ENCODE measurements at places on chromosomes 4 and X.

- no peak for DNase-seq
- no peak overlapping the region for H3K4me3 ChIP-seq
- no peak overlapping the region for H3K27ac ChIP-seq
- no peaks in the 10 kb centered on the region for H3K36me3 ChIP-seq
- H3K27me3 ChIP-seq, result no peaks in the 10 kb centered on the region
Observed at GRCh38 chr4:150123796-150124677, 45.8 kb downstream of the DCLK2 start.

DNA sequence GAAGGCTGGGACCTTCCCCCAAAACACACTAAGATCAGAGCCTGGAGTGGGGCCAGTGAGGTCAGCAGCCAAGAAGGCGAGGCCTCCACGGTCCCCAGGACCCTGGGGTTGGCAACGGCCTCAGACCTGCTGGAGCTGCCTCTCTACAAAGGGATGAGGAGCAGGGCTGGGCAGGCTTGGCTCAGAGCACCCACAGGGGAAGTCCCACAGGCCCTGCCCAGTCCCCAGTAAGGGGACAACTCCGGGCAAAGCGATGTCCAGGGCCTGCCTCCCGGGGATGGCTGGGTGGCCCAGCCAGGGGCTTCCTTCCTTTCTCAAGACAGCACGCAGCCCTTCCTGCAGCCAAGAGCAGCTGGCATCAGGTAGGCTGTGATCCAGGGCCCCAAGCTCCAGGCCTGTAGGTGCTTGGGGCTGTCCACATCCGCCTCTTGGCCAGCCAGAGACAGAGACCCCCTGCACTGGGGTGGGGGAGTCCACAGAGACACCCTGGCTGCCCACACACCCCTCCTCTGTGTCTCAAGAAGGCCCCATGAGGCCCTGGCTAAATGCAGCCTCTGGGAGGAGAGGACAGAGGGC lies 5.7 kb downstream of the MXD4 start:
- peak; percentile 14 for DNase-seq
- H3K4me1 ChIP-seq, result peaks cover 13% of the 10 kb centered on the region
- H3K27ac ChIP-seq, result peak overlapping the region; percentile 61
- no peak overlapping the region for H3K4me3 ChIP-seq
- H3K36me3 ChIP-seq, result no peaks in the 10 kb centered on the region

DNA sequence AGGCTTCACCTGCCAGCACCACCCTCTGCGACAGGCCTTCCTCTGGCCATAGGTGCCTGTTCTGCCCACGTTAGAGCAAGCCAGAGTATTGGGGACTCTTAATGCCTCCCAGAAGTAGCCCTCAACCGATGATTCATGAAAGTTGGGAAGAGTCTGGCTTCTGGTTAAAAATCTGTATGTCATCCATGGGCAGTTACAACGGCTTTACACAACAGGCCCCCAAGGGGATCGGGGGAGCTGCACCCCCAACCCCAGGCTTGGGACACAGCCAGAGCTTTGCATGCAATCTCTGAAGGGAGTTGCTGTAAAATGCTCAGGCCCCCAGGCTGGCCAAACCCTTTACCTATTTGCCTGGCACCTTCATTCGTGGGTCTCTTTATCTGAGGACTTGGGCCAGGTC lies 5.4 kb upstream of the CYTL1 start:
- H3K27ac ChIP-seq, result no peak overlapping the region
- no peak for DNase-seq
- no peaks in the 10 kb centered on the region for H3K36me3 ChIP-seq

- DNase-seq, result no peak
- H3K36me3 ChIP-seq, result no peaks in the 10 kb centered on the region
- no peaks in the 10 kb centered on the region for H3K4me1 ChIP-seq
- no peaks in the 10 kb centered on the region for H3K27me3 ChIP-seq
- no peak overlapping the region for H3K4me3 ChIP-seq
Observed at GRCh38 chr4:120839974-120840751, 82.4 kb downstream of the PRDM5 start.

DNA sequence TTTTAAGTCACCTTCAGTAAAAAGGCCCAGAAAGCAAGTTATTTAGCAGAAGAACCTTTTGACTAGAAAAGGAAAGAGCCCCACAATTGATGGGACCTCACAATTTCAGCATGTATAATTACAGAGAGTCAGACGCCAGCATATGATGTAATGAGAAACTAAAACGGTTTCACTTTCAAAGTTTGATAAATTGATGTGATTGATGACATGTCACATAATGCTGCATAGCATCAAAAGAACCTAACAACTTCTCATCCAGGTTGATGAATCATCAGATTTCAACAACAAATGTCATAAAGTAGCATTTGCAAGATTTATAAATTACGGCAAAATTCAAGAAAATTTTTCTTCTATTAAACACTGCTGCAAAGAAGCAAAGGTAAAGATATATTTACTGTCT lies 3.9 kb upstream of the GAR1 start:
- no peak for DNase-seq
- H3K4me1 ChIP-seq, result peaks cover 6% of the 10 kb centered on the region
- H3K27ac ChIP-seq, result no peak overlapping the region
- H3K4me3 ChIP-seq, result no peak overlapping the region
- no peaks in the 10 kb centered on the region for H3K36me3 ChIP-seq

DNA sequence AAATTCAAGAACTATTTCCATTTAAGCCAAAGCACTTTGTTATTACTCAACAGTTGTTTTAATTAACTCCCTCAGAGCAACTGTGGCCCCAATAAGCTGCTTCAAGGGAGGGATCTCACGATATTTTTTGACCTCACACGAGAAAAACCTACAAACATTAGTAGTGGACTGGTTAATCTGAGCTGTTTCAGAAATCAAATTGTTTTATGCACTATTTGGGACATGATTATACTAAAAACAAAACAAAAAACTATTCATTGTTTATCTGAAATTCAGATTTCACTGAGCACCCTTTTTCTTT lies 74.3 kb downstream of the DCHS2 start:
- no peak overlapping the region for H3K4me3 ChIP-seq
- H3K36me3 ChIP-seq, result no peaks in the 10 kb centered on the region
- H3K27me3 ChIP-seq, result no peaks in the 10 kb centered on the region
- DNase-seq, result no peak
- H3K4me1 ChIP-seq, result no peaks in the 10 kb centered on the region
- H3K27ac ChIP-seq, result no peak overlapping the region

- no peak overlapping the region for H3K4me3 ChIP-seq
- H3K27me3 ChIP-seq, result no peaks in the 10 kb centered on the region
- H3K27ac ChIP-seq, result no peak overlapping the region
- H3K4me1 ChIP-seq, result no peaks in the 10 kb centered on the region
Observed at GRCh38 chr4:56307423-56307822, 79.9 kb downstream of the AASDH start.

GRCh38 chr4:181388061-181388460 lies 855.1 kb upstream of the TENM3 start:
- no peak for DNase-seq
- no peaks in the 10 kb centered on the region for H3K27me3 ChIP-seq
- H3K4me1 ChIP-seq, result no peaks in the 10 kb centered on the region
- H3K36me3 ChIP-seq, result no peaks in the 10 kb centered on the region
- no peak overlapping the region for H3K4me3 ChIP-seq
- no peak overlapping the region for H3K27ac ChIP-seq

GRCh38 chrX:131861088-131861787 lies 161.9 kb upstream of the STK26 start:
- H3K27me3 ChIP-seq, result no peaks in the 10 kb centered on the region
- H3K4me3 ChIP-seq, result no peak overlapping the region
- DNase-seq, result no peak
- no peaks in the 10 kb centered on the region for H3K36me3 ChIP-seq
- no peak overlapping the region for H3K27ac ChIP-seq
- H3K4me1 ChIP-seq, result no peaks in the 10 kb centered on the region

DNA sequence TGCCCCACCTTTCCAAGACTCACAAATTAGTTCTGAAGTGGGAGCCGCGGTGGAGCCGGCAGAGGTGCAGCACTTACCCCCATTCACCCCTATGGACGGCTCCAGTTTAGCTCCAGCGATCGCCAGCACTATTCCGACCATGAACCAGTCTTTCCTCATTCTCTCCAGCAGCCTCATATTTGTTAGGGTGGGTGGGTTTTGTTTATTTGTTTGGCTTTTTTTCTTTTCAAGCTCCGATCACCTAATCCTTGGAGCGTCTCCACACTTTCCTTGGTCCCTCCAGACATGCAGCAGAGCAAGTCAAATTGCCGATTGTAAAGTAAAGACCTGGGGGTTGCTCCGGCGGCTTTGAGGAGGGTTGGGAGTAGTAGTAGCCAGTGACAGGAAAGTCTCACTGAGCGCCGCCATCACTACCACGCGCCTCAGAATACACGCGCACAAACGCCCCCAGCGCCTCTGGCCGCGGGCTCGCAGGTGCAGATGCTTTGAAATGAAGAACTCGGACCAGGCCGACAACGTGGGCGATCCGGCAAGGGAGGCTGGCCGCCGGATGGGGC lies at the start of gene SLC10A7:
Gene SLC10A7, minus strand, starts transcription at position 400 of the 557 bp plus-strand sequence. Its CDS starts 223 bp downstream, at position 177.
- peak; percentile 73 for DNase-seq
- no peaks in the 10 kb centered on the region for H3K27me3 ChIP-seq
- peak within 1 kb of the TSS; percentile 80 for H3K4me3 ChIP-seq
- H3K27ac ChIP-seq, result peak within 1 kb of the TSS; percentile 77

DNA sequence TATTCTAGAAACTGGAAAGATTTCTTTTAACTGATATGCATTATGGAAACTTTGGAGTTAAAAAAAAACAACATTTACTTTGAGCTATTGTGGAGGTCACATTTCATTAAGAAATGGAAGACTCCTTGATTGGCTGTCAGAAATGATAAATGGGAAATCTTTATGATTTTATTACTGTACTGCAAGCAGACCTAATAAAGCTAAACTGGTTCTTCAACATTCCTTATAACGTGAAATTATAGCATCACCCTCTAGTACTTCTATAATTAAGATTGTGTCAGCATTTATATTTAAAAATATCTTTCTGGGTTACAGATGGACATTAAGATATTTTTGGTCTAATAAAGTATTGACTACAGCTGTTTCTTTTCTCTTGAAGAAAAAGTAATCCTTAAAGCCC lies 213.8 kb upstream of the PACRGL start:
- no peak for DNase-seq
- H3K4me3 ChIP-seq, result no peak overlapping the region
- no peaks in the 10 kb centered on the region for H3K36me3 ChIP-seq
- H3K27ac ChIP-seq, result no peak overlapping the region
- no peaks in the 10 kb centered on the region for H3K27me3 ChIP-seq

All from Peyer's patch (tissue), 4 donors.